ENCODE measurements at places on chromosomes 13 and 19.

- peak; percentile 30 for DNase-seq
Observed at GRCh38 chr13:113724780-113725315, 34.2 kb upstream of the TMEM255B start.

DNA sequence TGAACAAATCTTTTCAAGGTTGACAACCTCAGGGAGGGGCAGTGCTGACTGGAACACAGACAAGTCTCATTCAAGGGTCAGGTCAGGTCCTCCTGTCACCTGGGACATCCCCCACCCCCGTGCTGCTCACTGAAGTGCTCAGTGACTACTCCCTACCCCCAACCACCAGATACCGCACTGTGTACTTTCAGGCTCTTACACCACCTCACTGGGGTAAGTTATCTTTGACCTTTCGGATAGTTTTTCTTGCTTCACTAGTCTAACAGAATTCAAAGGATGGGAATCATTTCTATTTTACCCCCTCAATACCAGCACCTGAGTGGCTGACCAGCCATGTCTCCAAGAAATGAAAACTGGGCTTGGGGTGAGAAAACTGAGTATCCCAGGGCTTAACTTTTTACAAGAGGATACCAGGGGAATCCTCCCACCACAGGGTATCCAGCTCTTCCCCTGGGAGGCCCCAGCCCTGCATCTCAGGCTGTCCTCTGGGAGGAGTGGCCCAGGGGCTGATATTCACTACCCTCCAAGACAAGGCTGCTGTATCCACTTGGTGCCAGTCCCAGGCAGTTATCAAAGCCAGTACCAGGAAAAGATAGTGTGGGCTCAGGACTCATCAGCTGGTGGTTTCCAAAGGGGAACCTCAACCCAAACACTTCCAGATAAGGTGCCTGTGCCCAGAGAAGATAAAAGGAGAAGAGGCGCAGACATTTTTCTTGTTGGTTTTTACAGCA is 2.1 kb downstream of the ZNF563 start:
- DNase-seq = no peak

GRCh38 chr13:74153316-74153715 is 19.1 kb upstream of the KLF12 start:
- no peak for DNase-seq

GRCh38 chr19:32570081-32570785 is 10.8 kb upstream of the PDCD5 start:
- DNase-seq = peak; percentile 46

DNA sequence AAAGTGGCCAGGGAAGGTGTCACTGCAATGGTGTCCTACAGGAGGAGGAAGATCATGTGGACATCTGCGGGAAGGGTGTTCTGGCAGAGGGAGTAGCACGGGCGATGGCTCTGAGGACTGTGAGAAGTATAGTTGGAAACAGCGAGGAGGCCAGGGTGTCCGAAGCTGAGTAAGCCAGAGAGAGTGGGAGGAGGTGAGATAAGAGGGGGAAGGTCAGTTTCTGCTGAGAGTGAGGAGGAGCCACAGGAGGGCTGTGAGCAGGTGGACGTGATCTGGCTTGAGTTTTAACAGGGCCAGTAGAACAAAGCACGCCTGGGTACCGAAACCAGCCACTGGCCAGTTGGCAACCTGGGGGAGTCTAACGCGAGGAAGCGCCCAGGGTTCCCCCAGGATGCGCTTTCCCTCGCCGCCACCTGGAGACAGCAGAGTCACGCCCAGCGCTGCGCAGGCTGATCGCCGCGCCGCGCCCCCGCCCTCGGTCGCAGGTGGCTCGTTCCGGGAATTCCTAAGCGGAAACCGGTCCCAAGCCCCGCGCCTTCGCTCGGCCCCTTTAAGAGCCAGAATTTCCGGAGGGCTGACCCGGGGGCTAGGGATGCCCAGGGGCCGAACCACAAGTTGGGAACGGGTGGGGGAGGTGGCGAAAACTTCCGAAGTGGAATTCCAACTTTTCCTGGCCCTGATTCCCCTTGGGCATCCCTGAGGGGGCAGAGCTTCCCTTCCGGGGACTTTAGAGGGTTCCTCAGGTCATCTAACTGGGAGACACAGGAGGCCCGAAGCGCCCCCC is 1.1 kb upstream of the LSR start:
- DNase-seq = no peak

- DNase-seq = no peak
Observed at GRCh38 chr19:19399733-19400433, 5.6 kb upstream of the GATAD2A start.

Data from NAMALWA (cell line).